Kidney capillary endothelial cell (primary cell): ENCODE measurements at places on chromosomes 7 and 10.
A peak's percentile ranks its signal among the peaks of the same experiment; 100 is the strongest.

DNA sequence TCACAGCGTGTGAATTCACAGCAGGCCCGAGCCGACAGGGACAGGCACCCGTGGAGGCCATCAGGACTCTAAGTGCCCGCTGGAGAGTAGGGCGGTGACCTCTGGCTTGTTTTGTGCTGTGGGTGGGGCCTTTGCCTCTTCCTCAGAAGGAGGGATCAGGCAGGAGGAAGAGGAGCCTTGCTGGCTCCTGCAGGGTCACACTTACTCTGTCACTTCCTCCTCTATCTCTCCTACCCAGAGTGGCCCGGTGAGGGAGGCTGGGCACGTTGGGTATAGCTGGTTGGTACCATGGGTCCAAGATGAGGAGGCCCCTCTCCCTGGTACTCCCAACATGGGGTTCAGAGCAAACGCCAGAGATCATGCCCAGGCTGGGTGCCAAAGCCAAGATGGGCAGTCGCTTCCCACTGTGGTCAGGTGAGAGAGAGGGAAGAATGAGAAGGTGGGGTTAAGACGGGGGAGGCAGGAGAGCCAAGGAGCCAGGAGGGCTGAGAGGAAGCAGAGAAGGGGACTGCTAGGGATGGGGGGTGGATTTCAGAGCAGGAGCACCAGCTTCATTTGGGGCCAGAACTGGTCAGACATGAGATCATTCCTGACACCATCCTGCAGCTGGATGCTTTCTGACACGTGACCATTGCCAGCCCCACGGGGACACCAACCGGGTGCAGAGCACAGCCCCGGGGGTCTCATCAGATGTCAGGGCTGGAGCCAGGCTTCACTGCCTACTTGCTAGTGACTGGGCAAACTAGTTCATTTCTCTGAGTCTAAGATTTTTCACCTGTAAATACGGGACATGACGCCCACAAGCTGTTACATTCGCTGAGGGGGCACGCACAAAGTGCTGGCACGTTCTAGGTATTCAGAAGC is 54.8 kb upstream of the CACUL1 start:
- no peak for DNase-seq

- DNase-seq: peak; percentile 36
These were observed 22.8 kb downstream of the C10orf105 start for GRCh38 chr10:71696628-71697326.

GRCh38 chr10:24552346-24553016 is 171.2 kb downstream of the ARHGAP21 start:
- DNase-seq: no peak

GRCh38 chr10:55628260-55628701 is 732.8 kb downstream of the ZWINT start:
- no peak for DNase-seq

DNA sequence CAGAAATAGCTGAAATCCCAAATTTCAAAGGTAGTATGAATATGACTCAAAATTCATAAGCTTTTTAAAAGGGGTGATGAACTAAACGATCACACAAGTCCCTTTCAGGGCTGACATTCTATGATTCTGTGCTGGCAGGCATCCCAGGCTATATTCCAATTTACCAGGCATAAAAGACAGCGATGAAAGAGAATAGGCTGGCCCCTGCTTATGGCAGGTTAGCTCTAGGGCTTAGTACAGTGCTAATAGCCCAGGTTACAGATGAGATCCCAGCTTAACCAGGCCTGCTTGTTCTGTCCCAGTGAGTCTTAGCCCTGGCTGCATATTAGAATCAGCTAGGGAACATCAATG is 56.4 kb downstream of the CDHR3 start:
- DNase-seq: no peak

DNA sequence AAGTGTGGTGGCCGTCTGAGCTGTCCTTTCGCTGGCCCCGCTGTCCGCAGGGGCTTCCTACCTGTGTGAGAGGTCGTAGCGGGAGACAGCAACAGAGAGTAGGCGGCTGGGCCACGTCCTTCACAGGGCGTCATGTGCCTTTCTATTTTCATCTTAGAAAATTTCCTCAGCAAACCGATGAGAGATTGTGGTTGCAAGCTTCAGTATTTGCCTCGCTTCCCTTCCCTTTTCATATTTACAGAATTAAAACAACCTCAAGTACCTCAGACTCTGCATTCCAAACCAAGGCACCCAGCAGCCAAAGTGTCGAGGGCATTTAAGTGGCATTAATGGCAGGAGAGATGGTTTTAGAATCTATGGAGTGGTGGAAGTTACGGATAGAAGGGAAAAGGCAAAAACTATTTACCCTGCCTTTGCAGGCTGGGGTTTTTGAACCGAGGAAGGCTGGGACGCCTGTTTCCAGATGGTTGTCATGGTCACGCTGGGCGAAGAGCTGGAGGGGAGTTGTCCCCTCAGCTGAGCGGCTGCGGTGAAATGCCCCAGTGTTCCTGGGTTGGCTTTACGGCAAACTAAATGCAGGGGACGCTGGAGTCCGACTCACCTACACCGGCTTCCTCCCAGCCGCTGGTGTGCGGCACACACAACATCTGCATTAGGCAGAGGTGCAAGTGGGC is 41.9 kb downstream of the WIPI2 start:
- DNase-seq: no peak

DNA sequence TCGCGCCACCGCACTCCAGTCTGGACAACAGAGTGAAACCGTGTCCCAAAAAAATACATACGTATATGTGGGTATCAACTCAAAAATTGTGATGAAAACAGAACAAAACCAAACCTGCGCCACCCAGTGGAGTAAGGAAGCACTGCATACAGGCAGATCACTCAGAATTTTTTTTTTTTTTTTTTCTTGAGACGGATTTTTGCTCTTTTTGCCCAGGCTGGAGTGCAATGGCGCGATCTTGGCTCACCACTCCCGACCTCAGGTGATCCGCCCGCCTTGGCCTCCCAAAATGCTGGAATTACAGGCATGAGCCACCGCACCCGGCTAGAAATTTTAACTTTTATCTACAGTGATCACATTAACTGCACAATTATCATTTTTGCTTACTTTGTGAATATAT is 9.1 kb upstream of the TMEM236 start:
- peak; percentile 35 for DNase-seq

DNA sequence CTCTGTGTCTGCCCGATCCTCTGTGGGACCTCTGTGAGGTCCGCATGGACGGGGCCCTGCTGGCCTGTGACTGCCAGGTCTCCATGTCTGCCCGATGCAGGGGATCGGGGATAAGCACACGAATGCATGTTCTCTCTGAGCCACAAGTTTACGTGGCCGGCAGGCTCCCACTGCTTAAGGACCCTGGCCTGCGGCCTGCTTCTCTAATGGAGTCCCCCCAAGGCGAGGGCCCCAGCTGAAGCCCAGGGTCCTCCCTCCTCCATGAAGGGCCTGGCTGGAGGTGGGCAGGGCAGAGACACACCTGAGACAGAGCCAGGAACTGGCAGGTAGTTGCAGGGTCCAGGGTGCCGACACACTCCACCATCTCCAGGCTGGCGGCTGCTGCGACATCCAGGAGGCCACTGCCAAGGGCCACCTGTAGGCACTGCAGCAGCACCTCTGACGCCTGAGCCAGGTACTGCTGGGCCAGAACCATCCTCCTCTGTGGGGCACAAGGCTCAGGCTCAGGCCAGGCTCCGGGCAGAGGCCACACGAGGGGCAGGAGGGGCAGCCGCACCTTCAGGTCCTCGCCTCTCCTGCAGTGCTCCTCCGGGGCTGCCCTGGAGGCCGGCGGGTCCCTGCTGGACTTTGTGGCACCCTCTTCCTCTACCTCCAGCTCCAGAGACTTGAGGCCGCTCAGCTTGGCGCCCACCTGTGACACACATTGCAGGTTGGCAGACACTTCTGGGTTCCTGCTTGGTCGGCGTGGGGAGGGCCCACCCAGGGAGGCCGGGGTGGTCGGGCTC is 60.9 kb upstream of the NKX6-2 start:
- DNase-seq: no peak

- no peak for DNase-seq
These were observed 42.4 kb downstream of the XRCC2 start for GRCh38 chr7:152633504-152633903.

DNA sequence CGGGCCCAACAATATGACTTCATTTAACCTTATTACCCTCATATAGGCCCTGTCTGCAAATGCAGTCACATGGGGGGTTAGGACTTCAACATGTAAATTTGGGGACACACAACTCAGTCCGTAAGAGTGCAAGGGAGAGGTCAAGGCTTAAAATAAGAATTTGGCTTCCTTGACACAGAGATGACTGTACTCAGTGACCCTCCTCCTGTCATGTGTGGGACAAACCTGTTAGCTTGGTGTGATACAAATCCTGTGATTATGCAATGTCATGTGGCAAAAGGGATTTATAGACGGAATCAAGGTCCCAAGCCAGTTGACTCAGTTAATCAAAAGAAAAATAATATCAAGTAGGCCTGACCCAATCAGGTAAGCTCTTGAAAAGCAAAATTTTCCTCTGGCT is 25.9 kb upstream of the GTPBP4 start:
- no peak for DNase-seq

DNA sequence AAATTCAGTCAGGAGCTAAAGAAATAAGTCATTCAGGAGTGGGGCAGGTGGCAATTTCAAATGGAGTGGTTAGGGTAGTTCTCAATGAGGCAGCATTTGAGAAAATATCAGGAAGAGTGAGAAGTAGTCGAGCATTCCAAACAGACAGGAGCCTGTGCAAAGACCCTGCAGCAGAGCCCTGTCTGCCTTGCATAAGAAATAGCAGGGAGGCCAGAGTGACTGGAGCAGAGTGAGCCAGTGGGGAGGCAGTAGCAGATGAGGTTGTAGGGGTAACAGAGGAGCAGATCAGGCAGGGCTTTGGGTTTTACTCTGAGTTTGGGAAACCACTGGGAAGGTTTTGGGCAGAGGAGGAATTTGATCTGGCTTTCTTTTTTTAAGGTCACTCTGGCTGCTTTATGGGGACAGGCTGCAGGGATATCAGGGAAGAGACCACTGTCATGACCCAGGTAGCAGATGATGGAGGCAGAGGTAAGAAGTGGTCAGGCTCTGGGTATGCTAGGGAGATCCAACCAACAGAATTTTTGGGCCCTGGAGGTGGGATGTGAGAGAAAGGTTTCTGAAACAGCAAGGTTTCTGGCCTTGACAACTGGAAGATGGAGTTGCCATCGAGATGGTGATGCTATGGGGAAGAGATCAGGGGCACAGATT is 1.3 kb upstream of the BLVRA start:
- DNase-seq: no peak

DNA sequence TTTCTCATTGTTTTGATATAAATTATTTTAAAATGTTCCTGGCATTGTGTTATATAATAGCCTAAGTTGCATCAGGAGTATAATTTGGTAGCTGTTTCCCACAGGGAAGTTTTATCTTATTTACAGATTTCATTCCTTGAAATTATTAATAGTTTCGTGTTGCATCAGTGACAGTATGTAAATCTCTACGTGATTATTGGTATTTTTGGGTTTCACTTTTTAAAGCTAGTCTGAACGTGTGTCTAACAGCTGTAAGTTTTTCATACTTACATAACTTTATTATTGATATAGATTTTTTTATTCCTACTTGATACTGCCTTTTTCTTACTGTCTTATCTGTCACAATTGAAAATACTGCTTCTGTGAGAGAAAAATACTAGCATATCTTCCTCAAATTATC is 167.9 kb downstream of the PHF14 start:
- no peak for DNase-seq

GRCh38 chr10:128625926-128626325 is 499.7 kb upstream of the MKI67 start:
- no peak for DNase-seq

- DNase-seq: no peak
These were observed 31.5 kb upstream of the CFAP46 start for GRCh38 chr10:132973903-132974241.
